ENCODE measurements at places on chromosomes 4 and X.

DNA sequence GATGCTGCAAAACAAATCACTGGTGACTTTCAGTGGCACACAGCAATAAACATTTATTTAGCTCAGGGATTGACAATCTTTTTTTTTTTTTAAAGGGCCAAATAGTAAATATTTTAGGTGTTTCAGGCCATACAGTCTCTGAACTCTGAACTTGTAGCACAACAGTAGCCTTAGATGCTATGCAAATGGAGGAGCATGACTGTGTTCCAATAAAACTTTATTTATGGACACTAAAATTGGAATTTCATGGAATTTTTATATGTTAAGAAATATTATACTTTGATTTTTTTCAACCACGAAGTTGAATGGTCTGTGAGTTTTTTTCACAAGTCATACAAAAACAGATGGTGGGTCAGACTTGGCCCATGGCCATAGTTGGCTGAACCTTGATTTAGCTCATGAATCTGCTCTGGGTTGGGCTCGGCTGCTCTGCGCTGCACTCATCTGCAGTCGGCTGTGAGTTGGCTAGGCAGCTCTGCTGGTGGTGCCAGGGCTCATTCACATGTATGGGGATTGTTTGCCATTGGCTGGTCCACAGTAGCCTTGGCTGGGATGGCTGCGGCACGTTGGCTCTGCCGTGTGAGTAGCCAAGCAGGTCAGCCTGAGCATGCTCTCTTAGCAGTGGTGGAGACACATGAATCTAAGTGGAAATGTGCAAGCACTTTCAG, 231.7 kb upstream of the PGRMC2 start:
- no peak for DNase-seq

- DNase-seq = peak; percentile 11
Measured at GRCh38 chrX:69093960-69094871, 71.0 kb downstream of the PJA1 start.

DNA sequence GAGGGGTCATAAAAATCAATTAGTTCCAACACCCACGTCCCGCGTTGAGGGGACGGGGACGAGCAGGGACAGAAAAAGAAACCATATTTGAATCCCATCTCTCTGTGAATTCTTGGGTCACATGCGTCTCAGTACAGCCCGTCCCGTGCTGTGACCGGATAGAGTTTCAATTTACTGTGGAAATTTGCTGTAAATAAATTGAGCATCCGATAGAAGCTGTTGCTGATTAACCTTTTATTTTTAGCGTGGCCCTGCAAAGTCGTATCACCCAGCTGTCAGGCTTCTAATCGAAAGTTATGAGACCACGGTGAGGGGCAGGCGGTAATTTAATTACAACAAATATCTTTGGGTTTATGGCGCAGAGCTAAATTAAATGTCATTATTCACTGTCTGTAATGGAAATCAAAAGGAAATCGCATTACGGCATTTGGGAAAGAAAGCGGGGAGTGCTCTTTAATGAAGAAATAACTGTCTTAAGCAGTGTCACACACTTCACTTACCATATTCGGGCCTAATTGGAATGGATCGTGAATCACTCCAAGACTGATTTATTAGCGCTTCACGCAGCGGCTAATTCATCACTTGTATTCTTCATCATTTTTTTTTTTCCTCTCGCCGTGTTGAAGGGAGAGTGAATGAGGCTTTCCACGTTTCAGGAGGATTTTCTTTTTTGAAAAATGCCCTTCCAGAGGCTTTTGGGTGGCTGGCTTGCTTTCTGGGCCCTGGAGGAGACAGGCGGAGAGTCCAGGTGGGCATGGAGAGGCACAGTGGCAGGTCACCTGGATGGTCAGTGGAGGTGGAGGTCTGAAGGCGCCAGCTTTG, 7.3 kb downstream of the SHOX start:
- no peak for DNase-seq

DNA sequence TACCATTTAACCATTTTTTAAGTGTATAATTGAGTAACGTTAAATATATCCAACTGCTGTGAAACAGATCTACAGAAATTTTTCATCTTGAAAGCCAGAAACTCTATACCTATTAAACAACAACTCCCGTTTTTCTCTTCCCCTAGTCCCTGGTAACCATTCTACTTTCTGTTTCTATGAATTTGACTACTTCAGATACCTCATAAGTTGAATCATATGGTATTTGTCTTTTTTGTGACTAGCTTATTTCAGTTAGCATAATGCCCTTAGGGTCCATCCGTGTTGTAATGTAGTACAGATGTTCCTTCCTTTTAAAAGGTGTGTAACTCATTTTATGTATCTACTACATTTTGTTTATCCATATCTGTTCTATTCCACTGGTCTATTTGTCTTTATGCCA, 48.7 kb downstream of the STAG2 start:
- no peak for DNase-seq

DNA sequence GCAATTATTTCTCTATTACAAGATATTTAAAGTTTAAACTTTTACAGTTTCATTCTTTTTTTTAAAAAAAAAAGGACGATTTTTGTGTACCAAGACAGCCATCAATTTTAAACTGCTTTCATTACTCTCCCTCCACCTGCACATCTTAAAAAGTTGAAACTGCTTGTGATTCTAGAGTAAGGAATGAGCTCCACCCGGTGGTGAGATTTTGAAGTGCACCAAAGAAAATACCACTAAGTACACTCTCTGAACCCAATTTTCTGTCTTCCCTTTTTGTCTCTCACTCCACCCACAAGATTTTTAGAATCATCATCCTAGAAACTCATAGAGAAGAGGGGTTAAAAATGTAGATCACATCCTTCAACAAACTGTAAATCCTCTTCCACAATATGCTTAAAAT, 91.3 kb upstream of the WDR44 start:
- peak; percentile 43 for DNase-seq

GRCh38 chrX:25028726-25029125, 13.0 kb upstream of the ARX start:
- no peak for DNase-seq

DNA sequence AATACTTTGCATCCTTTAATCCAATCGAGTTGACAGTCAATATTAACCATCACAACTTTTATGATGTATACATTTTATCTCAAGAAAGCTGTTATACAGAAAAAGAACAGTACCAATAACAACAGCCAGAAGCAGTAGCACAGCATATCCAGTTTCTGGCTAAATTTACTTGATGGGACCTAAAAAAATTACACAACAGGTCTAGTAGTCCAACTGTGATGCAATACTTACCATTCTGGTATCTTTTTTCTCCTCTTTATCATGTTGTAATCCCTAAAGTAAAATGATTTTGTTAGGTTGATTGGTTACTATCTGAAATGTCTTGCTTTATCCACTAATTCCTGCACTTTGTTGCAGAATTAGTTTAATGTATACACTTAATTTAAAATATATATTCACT, 1150.6 kb downstream of the FAT4 start:
- DNase-seq = no peak

DNA sequence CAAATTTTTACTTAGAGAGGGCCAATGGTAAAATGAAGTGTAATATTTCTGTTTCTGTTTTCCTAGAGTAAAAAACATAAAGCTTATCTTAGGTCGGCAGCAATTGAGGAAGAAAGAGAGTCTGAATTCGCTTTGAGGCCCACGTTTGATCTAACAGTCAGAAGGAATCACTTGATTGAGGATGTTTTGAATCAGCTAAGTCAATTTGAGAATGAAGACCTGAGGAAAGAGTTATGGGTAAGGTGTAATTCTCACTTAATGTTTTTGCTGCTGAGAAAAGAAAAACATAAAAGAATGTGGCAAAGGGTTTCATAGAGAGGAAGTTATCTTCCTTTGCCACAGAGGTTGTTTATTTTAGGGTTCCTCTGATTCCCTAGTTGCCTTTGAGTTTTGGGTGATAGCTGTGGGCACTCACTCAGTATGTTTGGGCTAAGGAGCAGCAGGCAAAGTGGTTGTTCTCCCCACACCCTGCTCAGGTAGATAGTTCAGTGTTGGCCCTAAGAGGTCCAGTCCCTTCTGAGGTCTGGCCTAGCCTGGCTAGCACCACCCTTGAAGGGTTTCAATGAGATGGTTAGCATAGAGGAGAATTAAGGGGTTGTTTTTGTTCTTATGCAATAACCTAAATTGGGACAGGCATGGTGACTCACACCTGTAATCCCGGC, 32.3 kb downstream of the HERC5 start:
- DNase-seq = no peak

DNA sequence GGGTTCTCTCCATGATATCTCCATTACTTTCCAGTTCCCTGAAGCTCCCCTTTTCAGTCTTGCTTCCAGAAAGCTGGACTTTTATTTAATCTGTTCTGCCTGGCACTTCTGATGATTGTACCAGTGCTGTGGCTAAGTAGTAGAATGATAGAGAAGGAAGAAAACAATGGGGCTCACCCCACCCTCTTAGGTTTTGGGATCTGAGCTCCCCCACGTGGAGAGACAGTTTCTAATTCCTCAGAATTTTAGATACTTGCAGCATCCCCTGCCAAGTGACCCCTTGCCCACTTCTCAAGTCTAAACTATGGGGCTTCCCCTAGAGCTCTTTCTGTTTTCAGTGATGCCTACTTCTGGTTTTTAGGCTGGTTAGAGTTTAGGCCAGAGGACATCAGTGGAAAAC, 73.9 kb downstream of the GC start:
- DNase-seq = no peak

GRCh38 chrX:78316265-78316664, 11.1 kb downstream of the CYSLTR1 start:
- no peak for DNase-seq

GRCh38 chr4:176755613-176756012, 37.1 kb downstream of the VEGFC start:
- no peak for DNase-seq

- DNase-seq = no peak
Measured at GRCh38 chr4:180717451-180718033, 1525.7 kb upstream of the TENM3 start.

DNA sequence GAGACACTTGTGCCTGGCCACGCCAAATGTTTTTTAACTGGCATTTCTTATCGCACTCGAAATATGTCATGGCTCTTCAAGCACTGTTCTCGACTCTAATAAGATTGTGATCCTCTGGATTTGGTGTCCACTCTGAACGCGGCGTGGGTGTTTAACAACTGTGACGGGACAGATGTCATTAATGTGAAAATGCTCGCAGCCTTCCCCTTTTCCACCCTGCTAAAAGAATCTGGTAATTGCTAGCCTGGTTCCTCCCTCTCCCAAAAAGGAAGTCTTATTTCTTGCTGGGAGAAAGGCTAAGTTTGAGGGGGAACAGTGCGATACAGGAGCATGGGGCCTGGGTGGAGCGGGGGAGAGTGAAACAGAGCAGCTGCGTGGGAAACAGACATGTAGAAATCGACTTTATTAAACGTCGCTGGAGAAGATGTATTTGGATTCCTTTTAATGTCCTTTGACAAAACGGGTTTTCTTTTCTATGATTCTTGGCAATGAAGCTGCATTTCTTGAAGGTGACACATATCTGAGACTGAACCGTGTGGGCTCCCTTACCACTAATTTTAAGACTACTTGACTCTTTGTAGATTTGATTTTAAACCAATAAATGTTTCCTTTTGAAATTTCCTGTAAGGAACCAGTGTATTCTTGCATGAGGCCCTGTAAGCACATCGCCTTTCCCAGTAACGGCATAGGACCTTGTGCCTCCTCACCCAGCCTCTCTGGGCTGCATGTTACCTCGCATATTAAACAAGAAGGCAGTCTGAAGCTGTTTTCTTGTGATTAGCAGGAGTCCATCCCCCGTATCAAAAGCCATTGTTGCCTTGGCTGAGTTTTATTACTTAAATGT, 17.8 kb downstream of the TBC1D1 start:
- DNase-seq = no peak

DNA sequence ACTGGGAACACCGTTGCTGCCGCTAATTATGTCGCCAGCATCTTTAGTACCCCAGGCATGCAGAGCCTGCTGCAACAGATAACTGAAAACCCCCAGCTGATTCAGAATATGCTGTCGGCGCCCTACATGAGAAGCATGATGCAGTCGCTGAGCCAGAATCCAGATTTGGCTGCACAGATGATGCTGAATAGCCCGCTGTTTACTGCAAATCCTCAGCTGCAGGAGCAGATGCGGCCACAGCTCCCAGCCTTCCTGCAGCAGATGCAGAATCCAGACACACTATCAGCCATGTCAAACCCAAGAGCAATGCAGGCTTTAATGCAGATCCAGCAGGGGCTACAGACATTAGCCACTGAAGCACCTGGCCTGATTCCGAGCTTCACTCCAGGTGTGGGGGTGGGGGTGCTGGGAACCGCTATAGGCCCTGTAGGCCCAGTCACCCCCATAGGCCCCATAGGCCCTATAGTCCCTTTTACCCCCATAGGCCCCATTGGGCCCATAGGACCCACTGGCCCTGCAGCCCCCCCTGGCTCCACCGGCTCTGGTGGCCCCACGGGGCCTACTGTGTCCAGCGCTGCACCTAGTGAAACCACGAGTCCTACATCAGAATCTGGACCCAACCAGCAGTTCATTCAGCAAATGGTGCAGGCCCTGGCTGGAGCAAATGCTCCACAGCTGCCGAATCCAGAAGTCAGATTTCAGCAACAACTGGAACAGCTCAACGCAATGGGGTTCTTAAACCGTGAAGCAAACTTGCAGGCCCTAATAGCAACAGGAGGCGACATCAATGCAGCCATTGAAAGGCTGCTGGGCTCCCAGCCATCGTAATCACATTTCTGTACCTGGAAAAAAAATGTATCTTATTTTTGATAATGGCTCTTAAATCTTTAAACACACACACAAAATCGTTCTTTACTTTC, 1.8 kb downstream of the UBQLN2 start:
- DNase-seq = no peak

GRCh38 chrX:45758319-45758718, 557.6 kb upstream of the DIPK2B start:
- DNase-seq = no peak

GRCh38 chr4:108991551-108992328, 228.9 kb upstream of the ETNPPL start:
- no peak for DNase-seq

- no peak for DNase-seq
Measured at GRCh38 chr4:89469516-89469915, 161.9 kb upstream of the GPRIN3 start.

DNA sequence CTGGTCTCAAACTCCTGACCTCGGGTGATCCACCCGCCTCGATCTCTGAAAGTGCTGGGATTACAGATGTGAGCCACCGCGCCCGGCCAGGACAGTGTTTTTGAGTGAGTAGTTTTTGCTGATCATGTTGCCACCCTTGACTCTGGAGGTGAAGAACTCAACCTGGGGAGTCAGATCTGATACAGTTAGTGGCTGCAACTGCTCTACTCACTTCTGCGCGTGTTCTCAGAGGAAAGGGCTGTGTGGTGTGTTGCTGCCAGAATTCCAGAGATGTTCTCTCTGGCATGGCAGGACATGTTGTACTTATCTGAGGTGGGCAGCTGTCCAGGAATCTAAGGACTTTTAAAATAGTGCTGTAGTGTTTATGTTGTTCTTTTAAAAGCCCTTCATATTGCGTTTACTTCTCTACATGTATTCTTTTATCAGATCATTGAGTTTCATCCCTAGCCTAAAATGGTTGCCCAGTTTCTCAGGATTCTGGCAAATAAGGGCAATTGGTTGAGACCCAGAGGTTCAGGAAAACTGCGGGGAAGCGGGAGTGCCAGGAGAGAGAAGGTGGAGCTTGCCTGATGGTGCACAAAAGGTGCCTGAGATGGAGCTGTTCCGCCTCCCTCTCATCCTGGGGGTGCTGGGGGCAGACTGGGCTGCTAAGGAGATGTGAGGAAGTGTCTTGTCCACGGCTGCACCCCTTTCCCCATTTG, 97.7 kb downstream of the ARHGAP10 start:
- no peak for DNase-seq

All from NCI-H1417 (cell line).